Renal cortical epithelial cell (primary cell): ENCODE measurements at places on chromosomes 6 and 20. TPM values are rescaled to one million over a fixed set of nuclear protein-coding genes. Genes with fewer than 3 reads are reported as not detected.

RAET1G gene
- total RNA-seq, result 0.15 TPM in 1 of 2 replicates, not detected in the other

PRDM13 gene
- total RNA-seq, result not detected in 2 replicates

GPR6 gene
- total RNA-seq, result not detected in 2 replicates

CDC25B gene
- 7.3 and 13.0 TPM in 2 replicates for total RNA-seq

THBS2 gene
- 6.5 and 23.6 TPM in 2 replicates for total RNA-seq

SUMO4 gene
- 3.2 TPM in 1 of 2 replicates, not detected in the other for total RNA-seq

UBE2C gene
- total RNA-seq, result 0.75 and 16.7 TPM in 2 replicates

CAP2 gene
- total RNA-seq, result 7.3 and 13.1 TPM in 2 replicates

CYP24A1 gene
- 6.6 and 15.5 TPM in 2 replicates for total RNA-seq

IBTK gene
- 56.4 and 81.4 TPM in 2 replicates for total RNA-seq

NR2E1 gene
- total RNA-seq, result not detected in 2 replicates

GGTLC1 gene
- total RNA-seq, result not detected in 2 replicates

MUCL3 gene
- total RNA-seq, result 0.17 TPM in 1 of 2 replicates, not detected in the other

TAGAP gene
- total RNA-seq, result 0.05 and 0.35 TPM in 2 replicates

PCSK2 gene
- 0.15 TPM in 1 of 2 replicates, not detected in the other for total RNA-seq

TRIM40 gene
- total RNA-seq, result not detected in 2 replicates

HAO1 gene
- 0.05 TPM in 1 of 2 replicates, not detected in the other for total RNA-seq

KIF3B gene
- total RNA-seq, result 25.0 and 60.9 TPM in 2 replicates

UBE2V1 gene
- total RNA-seq, result 15.5 and 56.4 TPM in 2 replicates

LCA5 gene
- 8.3 and 24.0 TPM in 2 replicates for total RNA-seq

RPS6KA2 gene
- total RNA-seq, result 30.9 and 34.9 TPM in 2 replicates
